ENCODE measurements at places on chromosomes 16 and 17. TPM values are rescaled to one million over a fixed set of nuclear protein-coding genes. Genes with fewer than 3 reads are reported as not detected.

Gene SMURF2
- 21.1 TPM for total RNA-seq

Gene ADAP2
- total RNA-seq: 6.8 TPM

Gene OR4D1
- not detected for total RNA-seq

Gene NPIPA3
- not detected for total RNA-seq

Gene SLC7A5
- total RNA-seq: 243 TPM

Gene CLEC19A
- not detected for total RNA-seq

Gene MIEN1
- total RNA-seq: 61.4 TPM

Gene EMP2
- total RNA-seq: 24.9 TPM

Gene CLDN7
- 86.7 TPM for total RNA-seq

Gene HS3ST3B1
- 4.6 TPM for total RNA-seq

Measured in airway epithelial cell (primary cell).